Fibroblast of pulmonary artery (primary cell): ENCODE measurements at places on chromosomes 7 and 10.

- no peak for DNase-seq
Observed at GRCh38 chr10:117899181-117899683, 147.5 kb downstream of the RAB11FIP2 start.

- no peak for DNase-seq
Observed at GRCh38 chr7:78198756-78199155, 400.2 kb downstream of the PHTF2 start.

DNA sequence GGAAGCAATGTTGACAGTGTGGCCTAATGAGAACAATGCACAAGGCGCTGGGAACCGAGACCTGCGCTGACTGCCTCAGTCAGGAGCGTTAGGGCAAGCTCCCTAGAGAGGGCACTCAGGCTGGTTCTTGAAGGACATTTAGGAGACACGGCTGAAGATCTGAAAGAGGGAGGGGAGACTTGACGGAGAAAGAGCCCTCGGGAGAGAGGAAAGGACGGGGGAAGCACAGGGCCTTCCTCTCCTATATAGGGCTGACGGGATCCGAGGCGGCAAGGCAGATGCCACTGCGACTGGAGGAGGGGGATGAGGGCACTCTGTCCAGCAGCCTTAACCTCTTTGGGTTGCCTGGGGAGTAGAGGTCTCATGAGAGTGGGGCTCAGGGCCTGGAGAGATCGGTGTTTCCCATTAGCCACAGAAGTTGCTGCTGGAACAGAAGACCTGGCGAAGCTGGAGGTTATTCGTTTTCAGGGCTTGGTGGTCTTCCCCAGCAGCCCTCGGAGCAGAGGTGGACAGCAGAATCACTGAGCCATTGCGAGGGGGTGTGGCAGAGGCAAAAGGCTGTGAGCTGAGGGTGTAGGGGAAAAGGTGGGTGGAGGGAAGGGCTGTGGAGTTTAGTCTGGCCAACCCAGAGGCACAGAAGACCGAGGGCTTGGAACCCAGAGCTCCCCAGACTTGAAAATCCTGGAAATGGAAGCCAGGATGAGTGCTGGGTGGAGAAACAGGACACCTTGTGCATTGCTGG, 36.0 kb downstream of the CLEC2L start:
- DNase-seq, result no peak

GRCh38 chr7:80869106-80869784, 49.6 kb downstream of the SEMA3C start:
- DNase-seq, result no peak

GRCh38 chr7:99478464-99479440, 6.1 kb downstream of the ZNF789 start:
- no peak for DNase-seq

- no peak for DNase-seq
Observed at GRCh38 chr7:17770710-17771375, 169.5 kb downstream of the SNX13 start.

GRCh38 chr7:7505915-7506314, 29.8 kb downstream of the COL28A1 start:
- DNase-seq, result no peak

- DNase-seq, result peak; percentile 6
Observed at GRCh38 chr7:113810080-113810744, 108.6 kb downstream of the PPP1R3A start.

DNA sequence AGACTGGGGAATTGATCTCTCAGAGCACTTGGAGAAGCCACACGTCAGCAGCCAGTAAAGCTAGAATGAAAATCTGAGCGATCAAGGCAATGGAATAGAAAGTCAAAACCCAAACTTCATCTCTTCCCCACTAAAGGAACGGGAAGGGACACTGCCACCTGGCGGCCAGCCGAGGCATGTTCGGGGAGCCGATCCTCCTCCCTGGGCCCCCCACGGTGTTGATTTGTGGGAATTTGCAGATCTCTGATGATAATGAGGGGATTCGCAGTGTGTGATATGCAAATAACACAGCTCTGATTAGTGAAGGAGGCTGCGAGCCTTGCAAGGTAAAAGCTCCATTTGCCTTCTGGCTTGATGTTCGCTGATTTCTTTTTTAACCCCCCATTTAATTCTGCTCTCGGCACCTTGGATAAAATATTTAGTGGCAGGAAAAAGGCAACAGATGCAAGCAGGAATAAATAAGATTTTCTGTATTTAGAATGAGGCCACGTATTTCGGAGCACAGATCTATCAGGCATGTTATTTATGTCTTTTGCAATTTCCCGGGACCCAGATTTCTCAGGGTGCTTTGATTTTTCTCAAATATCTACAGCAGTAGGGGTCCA, 258.6 kb downstream of the PAXIP1 start:
- no peak for DNase-seq

- DNase-seq, result peak; percentile 65
Observed at GRCh38 chr10:121804460-121804859, 123.4 kb downstream of the ATE1 start.

- DNase-seq, result peak; percentile 97
Observed at GRCh38 chr7:17371671-17372524, 73.4 kb downstream of the AHR start.

GRCh38 chr10:21926358-21926925, 77.1 kb downstream of the DNAJC1 start:
- DNase-seq, result peak; percentile 18

GRCh38 chr10:88491314-88491713, 91.8 kb downstream of the RNLS start:
- DNase-seq, result no peak

- no peak for DNase-seq
Observed at GRCh38 chr7:55493408-55493807, 78.9 kb downstream of the VOPP1 start.

DNA sequence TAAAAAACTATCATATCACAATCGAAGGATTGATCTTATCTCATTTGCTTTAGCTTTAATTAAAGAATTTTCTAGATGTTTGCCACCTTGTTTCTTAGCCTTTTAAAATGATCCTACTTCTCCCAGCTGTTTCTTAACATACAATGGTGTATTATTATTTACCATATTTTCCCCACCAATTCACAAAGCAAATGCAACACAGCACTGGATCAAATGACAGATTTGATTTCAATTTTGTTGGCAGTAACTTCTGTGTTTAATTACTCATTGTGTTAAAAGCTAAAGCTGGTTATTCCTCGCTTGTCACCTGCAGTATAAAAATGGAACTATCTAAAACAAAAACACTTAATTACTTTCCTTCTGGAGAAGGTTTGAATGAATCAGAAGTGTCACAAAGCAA, 19.6 kb downstream of the SVIL start:
- DNase-seq, result no peak

GRCh38 chr7:37786741-37787569, 61.4 kb upstream of the NME8 start:
- no peak for DNase-seq

DNA sequence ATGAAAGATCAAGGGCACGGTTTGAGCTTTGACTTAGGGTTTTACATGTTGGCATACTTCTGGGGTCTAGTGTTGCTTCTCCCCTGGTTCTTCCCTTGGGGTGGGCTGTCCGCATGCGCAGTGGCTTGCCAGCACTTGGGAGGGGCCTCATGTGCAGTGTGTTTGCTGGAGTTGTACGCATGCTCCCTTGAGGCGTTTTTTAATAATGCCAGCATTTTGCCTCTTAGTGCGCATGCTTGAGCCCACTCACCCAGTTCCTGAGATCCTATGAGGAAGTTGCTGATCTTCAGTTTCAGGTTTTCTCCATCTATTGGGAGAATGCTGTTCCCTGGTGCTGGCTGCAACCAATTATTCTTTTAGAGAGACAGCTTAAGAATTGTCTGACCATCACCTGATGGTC, 113.4 kb upstream of the GPR141 start:
- DNase-seq, result no peak
